ENCODE measurements at places on chromosomes 11 and 22.

DNA sequence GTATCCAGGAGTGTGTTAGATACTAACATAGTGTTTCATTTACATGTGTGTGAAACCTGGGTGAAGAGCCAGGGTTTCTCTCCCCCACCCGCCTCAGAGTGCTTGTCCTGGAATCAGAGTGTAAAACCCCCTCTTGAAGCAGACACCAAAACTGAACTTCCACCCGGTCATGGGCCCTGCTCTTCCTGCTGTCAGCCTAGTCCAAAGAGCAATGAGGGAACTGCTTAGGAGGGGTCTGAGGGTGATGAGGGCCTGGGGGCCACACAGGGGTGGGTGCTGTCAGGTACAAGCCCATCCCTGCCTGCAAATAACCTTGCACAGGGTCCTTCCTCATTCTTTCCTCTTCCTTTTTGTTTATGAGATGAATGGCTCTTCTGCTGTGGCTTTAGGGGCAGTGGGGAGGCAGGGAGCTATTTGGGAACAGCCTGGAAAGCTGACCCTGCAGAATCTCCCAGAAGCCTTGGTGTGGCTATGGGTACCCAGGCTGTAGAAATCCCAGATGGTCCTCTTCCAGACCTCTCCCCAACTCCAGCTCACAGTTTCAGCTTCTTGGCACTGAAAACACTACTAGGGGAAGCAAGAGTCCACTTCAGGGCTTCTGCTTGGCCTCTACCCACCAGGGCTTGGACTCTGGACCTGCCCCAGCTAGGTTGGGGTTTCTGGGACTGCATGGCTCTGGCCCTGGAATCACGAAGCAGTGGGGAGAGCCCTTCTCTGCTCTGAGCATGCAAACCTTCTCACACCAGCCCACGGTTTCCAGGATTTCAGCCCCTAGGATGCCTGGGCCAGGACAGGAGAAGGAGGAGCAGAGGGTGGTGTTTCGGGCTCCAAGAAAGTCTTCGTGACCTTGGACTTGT, 8.5 kb downstream of the BATF2 start:
- H3K27ac ChIP-seq, result no peak overlapping the region
- H3K4me3 ChIP-seq, result no peak overlapping the region
- H3K4me1 ChIP-seq, result no peaks in the 10 kb centered on the region
- no peaks in the 10 kb centered on the region for H3K27me3 ChIP-seq
- no peaks in the 10 kb centered on the region for H3K36me3 ChIP-seq

DNA sequence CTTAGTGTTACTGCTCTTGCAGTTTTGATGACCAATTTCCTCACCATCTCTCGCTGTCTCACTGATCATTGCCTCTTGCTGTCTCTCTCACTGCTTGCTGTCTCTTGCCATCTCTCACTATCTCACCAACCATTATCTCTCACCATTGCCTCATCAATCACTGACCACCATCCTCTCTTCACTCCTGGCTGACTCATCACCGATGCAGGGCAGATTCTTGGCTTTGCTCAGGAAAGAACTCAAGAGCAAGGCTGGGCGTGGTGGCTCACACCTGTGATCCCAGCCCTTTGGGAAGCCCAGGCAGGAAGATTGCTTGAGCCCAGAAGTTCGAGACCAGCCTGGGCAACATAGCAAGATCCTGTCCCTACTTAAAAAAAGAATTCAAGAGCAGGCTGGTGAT, 66.3 kb upstream of the SYN3 start:
- no peak for DNase-seq
- no peaks in the 10 kb centered on the region for H3K4me1 ChIP-seq
- no peaks in the 10 kb centered on the region for H3K27me3 ChIP-seq
- H3K27ac ChIP-seq, result no peak overlapping the region
- no peaks in the 10 kb centered on the region for H3K36me3 ChIP-seq

GRCh38 chr11:13116491-13116890, 107.4 kb downstream of the RASSF10 start:
- no peak overlapping the region for H3K4me3 ChIP-seq
- no peaks in the 10 kb centered on the region for H3K36me3 ChIP-seq
- no peak overlapping the region for H3K27ac ChIP-seq
- 0 out of 2 replicates have a peak, but pooled peaks cover 2% of the 10 kb centered on the region for H3K4me1 ChIP-seq
- no peaks in the 10 kb centered on the region for H3K27me3 ChIP-seq
- no peak for DNase-seq

GRCh38 chr11:10797531-10797930, 11.2 kb downstream of the EIF4G2 start:
- H3K27me3 ChIP-seq, result peaks cover 2% of the 10 kb centered on the region
- no peaks in the 10 kb centered on the region for H3K4me1 ChIP-seq

DNA sequence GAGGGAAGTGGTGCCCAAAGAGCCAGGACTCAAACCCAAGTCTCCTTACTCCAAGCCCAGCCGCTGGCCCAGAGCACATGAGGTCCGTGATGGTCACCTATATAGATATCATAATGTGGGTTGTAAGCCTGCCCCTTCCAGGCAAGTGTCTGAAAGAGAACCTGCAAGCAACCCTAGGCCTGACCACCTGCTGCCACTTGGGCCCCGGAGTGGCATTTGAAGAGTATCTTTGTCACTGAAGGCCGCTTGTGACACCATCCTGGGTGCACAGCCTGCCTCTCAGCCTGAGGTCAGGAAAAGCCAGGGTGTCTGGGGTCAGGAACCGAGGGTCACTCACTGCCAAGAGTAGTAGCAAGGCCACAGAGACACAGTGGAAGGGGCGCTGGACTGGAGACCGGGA, 32.4 kb downstream of the OTOG start:
- no peak overlapping the region for H3K27ac ChIP-seq
- H3K27me3 ChIP-seq, result no peaks in the 10 kb centered on the region
- no peaks in the 10 kb centered on the region for H3K4me1 ChIP-seq
- H3K36me3 ChIP-seq, result no peaks in the 10 kb centered on the region

GRCh38 chr11:33930317-33931021, 38.6 kb upstream of the LMO2 start:
- H3K4me3 ChIP-seq, result no peak overlapping the region
- no peak for DNase-seq
- peaks cover 9% of the 10 kb centered on the region for H3K4me1 ChIP-seq
- no peaks in the 10 kb centered on the region for H3K27me3 ChIP-seq
- no peaks in the 10 kb centered on the region for H3K36me3 ChIP-seq
